ENCODE measurements at places on chromosomes 2 and 18.

DNA sequence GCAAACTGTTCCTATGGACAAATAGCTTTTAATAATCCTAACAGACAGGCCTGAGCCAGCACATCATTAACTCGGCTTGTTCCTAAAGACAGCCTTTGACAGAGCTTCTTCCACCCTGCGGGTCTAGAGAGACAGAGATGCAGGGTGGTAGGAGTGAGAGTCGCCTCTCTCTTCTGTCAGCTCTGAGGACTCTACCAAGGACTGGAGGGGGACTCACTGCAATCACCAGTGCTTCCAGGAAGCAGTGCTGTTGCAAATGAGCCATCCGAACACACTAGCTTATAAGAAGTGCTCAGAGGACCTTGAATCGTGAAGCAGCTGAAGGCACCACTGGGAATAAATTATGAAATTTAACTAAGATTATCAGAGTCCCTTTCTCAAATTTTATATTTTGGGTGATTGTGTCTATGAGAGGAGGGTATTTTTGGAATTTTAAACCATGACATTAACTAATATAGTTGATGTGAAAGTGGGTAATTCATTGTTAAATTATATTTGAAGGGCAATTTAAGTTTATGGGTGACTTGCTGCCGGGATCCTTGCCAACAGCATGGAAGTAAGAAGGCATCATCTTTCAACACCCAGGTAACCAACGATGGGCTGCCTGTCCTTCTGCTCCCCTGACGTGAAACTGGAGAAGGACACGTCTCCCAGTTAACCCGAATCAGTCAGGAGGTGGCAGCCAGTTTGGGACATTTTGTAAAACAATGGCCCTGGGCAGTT, 43.6 kb upstream of the PXDN start:
- no peak for DNase-seq

- DNase-seq: no peak
Observed at GRCh38 chr2:102432386-102432785, 9.4 kb downstream of the IL18RAP start.

GRCh38 chr2:218806346-218806978, 24.5 kb downstream of the CYP27A1 start:
- no peak for DNase-seq

- no peak for DNase-seq
Observed at GRCh38 chr2:195594248-195594647, 62.8 kb upstream of the SLC39A10 start.

- no peak for DNase-seq
Observed at GRCh38 chr2:127277028-127277427, 16.9 kb downstream of the ERCC3 start.

DNA sequence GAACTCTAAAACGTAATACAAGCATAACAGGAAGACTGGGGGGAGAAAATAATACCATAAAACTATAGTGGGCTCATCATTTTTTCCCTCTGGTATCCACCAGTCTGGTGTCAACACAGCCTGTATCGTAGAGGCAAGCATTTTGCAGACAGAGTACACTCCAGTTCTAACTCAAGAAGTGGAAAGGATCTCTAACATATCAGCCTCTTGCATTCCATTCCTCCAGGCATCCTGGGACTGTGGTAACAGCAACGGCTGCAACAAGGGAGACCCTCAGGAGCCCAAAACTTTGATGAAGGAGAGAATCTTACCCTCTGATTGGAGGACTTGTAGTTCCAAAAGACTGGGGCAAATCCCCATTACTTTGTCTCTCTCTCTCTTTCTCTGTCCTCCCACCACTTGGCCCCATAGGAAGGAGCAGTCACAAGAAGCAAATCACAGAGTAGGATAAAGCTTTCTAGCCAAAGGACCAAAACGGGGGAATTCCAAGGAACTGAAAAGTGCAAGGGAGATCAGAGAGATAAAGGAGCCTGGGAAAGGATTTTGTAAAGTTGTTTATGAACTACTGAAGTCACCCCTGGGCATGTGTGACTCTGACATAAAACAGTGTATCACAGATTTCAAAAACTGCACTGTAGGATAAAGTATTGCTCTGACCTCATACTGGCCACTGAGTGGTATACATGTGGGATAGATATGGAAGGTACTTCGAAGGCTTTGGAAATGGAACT, 11.9 kb downstream of the FRZB start:
- DNase-seq: no peak
